Activated T-cell treated with anti-CD3 and anti-CD28 coated beads, Interleukin-2, amount 50 U/mL, for 1 hour (primary cell): ENCODE measurements at places on chromosomes 6 and 20.

- DNase-seq = no peak
Measured at GRCh38 chr6:26539071-26539615, 977 bp downstream of the HMGN4 start.

DNA sequence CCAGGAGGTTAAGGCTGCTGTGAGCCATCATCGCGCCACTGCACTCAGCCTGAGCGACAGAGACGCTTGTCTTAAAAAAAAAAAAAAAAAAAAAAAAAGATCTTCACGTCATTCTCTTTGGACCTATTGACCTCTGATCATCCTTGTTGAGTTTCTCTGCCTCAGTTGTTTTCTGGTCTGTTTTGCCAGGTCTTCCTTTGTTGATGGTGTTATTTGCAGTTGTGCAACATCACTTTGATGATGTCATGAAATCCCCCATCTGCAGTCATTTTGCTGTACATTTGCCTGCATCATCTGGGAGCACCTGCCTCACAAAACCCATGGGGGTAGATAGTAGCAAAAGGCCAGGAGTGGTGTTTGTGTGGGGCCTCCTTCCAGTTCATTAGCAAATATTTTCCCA is 39.2 kb upstream of the CHMP4B start:
- no peak for DNase-seq

- DNase-seq = no peak
Measured at GRCh38 chr20:12695937-12696336, 312.8 kb upstream of the SPTLC3 start.

DNA sequence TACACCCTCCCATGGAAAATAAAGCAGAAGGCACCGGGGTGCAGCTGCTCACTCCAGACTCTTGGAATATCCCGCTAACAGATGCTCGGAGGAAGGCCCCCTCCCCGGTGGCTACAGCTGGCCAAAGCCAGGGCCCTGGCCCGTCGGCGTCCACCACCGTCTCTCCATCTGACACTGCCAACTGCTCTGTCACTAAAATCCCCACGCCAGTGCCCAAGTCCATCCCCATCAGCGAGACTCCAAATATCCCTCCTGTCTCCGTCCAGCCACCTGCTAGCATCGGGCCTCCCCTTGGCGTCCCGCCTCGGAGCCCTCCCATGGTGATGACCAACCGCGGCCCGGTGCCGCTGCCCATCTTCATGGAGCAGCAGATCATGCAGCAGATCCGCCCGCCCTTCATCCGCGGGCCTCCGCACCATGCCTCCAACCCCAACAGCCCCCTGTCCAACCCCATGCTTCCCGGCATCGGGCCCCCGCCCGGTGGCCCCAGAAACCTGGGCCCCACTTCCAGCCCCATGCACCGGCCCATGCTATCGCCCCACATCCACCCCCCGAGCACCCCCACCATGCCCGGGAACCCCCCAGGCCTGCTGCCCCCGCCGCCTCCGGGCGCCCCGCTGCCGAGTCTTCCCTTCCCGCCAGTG is 143.9 kb downstream of the SOBP start:
- DNase-seq = no peak

DNA sequence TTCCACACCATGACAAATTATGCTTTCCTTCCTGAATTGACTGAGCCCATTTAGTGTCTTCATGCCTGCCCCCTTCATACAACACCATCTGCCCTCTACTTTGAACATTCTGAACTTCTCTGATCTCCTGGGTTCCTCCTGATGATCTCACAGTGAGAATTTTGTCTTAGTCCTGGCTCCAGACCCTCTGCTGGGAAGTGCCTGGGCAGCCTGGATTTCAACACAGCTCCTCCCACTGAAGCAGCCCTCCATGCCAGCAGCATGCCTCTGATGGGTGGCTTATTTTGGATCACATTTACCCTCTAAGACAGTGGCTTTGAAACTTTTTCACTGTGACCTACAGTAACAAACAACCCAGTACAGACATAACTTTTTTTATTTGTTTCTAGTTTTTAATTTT is 41.5 kb downstream of the DSE start:
- no peak for DNase-seq

DNA sequence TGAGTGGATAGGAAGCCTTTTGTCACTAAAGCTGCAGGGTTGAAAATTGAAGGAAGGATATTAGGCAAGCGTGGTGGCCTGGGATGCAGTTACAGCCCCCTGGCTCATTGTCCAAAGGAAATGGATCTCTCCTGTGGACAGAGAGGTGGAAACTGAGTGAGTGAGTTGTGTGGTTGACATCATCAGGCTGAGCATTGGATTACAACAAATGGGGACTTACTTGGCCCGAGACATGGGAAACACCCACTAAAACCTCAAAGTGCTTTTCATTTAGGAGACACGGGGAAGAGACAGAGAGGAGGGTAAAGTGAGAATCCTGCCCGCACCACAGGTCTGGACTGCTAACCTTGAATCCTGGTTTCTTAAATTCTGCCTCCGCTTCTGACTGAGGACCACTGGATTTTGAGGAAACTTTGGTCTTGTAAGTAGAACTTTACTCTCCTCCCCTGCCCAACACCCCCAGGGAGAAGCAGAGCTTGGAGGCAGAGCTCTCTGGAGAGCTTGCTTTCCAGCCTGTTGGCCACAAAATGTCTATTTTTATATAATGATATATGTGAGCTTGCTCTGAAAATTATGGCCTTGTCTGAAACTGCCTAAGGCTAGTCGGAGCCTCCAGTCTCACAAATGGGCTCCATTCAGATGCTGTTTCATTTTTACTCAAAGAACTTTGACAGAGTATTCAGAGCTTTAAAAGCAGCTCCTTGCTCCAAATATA is at the start of gene PKIG:
Gene PKIG, plus strand, starts transcription at position 269 of the 715 bp plus-strand sequence. CDS start 31,978 bp downstream, outside the sequence.
- no peak for DNase-seq

DNA sequence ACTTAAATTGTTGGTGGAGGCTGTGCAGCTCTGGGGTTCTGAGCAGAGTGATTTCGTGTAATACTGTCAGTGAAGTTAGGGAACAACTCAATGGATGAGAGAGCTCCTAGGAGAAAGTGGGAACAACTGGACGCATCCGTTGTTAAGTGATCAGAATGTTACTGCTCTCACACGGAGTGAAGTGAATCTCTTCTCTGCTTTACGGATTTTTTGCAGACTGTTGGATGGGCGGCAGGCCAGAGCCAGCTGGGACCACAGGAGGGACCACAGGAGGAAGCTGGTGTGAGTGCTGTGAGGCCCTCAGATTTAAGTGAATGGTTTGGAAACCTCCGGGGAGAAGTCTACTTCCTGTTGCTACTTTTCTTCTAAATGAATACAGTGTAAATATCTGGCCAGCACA is 23.7 kb upstream of the PPP1R14C start:
- no peak for DNase-seq
